ENCODE measurements at places on chromosomes 16 and 17. TPM values are rescaled to one million over a fixed set of nuclear protein-coding genes. Genes with fewer than 3 reads are reported as not detected.

PPY gene
- total RNA-seq: not detected

KRTAP3-2 gene
- total RNA-seq: not detected

WNK4 gene
- 0.37 TPM for total RNA-seq

CD300LB gene
- total RNA-seq: 0.49 TPM

All from mucosa of gallbladder (tissue), 1 donor.